Left renal pelvis (tissue), 4 donors: ENCODE measurements at places on chromosomes 1 and 21. TPM values are rescaled to one million over a fixed set of nuclear protein-coding genes. Genes with fewer than 3 reads are reported as not detected.

The CHD5 gene
- 0.25 TPM for polyA plus RNA-seq

The ID3 gene
- polyA plus RNA-seq: 393 TPM

The KCNE2 gene
- polyA plus RNA-seq: 1.1 TPM

The LCE2C gene
- not detected for polyA plus RNA-seq

The KRTAP13-4 gene
- polyA plus RNA-seq: not detected

The S100A16 gene
- 101 TPM for polyA plus RNA-seq

The KAZN gene
- 14.1 TPM for polyA plus RNA-seq

The B3GALT5 gene
- 1.5 TPM for polyA plus RNA-seq

The TFF2 gene
- 0.26 TPM for polyA plus RNA-seq

The AVPR1B gene
- polyA plus RNA-seq: 0.57 TPM

DNA sequence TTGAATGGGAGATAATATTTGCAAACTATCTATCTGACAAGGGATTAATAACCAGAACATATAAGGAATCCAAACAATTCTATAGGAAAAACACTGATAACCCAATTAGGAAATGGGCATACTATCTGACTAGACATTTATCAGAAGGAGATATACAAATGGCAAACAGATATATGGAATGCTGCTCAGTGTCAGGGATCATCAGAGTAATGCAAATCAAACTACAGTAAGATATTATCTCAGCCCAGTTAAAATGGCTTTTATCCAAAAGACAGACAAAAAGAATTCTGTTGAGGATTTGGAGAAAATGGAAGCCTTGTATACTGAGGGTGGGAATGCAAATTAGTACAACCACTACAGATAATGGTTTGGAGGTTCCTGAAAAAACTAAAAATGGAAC is 758.0 kb upstream of the B3GALT2 start:
- no peak for DNase-seq

GRCh38 chr1:224589006-224589405 is 27.1 kb upstream of the CNIH3 start:
- DNase-seq: no peak

- DNase-seq: no peak
Measured at GRCh38 chr1:53737648-53738204, 1.2 kb downstream of the GLIS1 start.

- DNase-seq: no peak
Measured at GRCh38 chr1:96116731-96117130, 604.9 kb upstream of the PTBP2 start.

- no peak for DNase-seq
Measured at GRCh38 chr1:243765676-243766075, 84.4 kb downstream of the AKT3 start.

DNA sequence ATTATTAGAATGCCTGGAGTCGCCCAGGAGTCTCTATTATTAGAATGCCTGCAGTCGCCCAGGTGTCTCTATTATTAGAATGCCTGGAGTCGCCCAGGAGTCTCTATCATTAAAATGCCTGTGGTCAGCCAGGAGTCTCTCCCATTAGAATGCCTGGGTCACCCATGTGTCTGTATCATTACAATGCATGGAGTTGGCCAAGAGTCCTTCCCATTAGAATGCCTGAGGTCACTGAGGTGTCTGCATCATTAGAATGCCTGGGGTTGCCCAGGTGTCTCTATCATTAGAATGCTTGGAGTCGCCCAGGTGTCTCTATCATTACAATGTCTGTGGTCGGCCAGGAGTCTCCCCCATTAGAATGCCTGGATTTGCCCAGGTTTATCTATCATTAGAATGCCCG is 66.9 kb downstream of the RNF187 start:
- DNase-seq: no peak

- no peak for DNase-seq
Measured at GRCh38 chr1:96145492-96145891, 576.1 kb upstream of the PTBP2 start.

GRCh38 chr1:211480941-211481545 is 10.9 kb downstream of the RD3 start:
- no peak for DNase-seq

GRCh38 chr1:36166938-36167905 is 11.3 kb downstream of the MAP7D1 start:
- no peak for DNase-seq

DNA sequence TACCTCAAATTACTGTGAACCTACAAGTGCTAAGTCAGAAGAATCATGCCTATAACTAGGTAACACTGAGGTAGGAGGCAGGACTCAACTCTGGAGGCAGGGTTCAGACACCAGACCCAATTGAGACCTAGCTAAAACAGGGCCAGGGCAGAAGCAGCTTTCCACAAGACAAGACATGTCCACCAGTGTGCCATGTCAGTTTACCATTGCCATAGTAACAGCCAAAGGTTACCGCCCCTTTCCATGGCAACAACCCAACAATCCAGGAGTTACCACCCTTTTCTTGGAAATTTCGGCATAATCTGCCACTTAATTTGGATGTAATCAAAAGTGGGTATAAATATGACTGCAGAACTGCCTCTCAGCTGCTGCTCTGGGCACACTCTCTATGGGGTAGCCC is 432.3 kb downstream of the DPYD start:
- DNase-seq: no peak
